ENCODE measurements at places on chromosomes 11 and 22.

GRCh38 chr11:94545264-94546161 lies 1.8 kb downstream of the FUT4 start:
- no peak for DNase-seq

GRCh38 chr22:23263651-23264555 lies 83.6 kb downstream of the BCR start:
- no peak for DNase-seq

DNA sequence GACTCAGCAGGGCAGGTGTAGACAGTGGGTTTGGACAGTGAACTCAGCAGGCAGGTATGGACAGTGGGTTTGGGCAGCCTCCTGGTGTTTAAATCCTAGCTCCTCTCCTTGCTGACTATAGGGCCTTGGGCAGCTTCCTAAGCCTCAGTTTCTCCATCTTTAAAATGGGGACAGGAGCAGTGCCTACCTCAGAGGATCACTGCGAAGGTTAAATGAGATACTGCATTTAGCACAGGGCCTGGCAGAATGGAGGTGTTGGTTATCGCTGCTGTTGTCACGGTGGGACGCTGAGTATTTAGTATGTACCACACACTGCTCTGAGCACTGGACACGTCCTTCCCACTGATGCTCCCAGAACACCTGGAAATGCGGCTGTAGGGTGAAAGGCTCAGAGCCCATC lies 14.4 kb upstream of the SCGB1A1 start:
- DNase-seq: no peak

- DNase-seq: no peak
These were observed 76.0 kb upstream of the WNT7B start for GRCh38 chr22:46052801-46053562.

GRCh38 chr22:27460591-27461347 lies 340.8 kb downstream of the MN1 start:
- DNase-seq: no peak

- DNase-seq: no peak
These were observed 58.5 kb upstream of the ANO1 start for GRCh38 chr11:70019576-70020011.

DNA sequence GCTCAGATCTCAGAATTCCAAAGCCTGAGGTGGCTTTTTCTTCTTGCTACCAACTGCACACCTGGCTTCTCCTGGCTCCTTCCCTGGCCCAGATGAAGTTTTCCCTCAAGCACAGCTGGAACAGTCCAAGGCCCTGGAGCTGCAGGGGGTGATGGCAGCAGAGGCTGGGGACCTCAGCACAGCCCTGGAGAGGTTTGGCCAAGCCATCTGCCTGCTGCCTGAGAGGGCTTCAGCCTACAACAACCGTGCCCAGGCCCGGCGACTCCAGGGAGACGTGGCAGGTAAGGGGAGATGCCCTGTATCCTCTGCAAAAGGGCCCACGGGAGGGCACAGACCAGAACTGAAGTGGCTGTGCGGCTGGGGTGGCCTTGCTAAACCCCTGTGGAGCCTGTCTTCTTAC lies 1.2 kb downstream of the TTC36 start:
- no peak for DNase-seq

- no peak for DNase-seq
These were observed 118.5 kb upstream of the APOA1 start for GRCh38 chr11:116955949-116956348.

DNA sequence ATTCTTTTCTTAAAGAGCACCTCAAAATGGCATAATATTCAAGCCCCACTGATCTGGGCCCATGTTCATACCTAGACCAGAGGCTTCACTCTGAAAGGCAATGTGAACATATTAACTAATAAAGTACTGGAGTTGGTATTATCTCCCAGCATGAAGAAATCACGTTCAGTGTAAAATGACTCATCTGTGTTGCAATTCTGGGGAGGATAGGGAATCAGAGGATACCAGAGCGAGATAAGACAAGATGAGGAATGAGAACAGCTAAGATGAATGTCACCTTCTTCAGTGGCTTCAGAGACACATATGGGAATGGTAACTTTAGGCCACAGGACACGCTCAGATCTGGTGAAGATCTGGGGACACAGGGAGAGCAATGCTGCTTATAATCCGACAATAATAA lies 121.1 kb downstream of the NTM start:
- DNase-seq: no peak

- DNase-seq: no peak
These were observed 655.9 kb upstream of the TENM4 start for GRCh38 chr11:80096736-80097135.

- DNase-seq: no peak
These were observed 54.5 kb downstream of the TRIM44 start for GRCh38 chr11:35717043-35717442.

DNA sequence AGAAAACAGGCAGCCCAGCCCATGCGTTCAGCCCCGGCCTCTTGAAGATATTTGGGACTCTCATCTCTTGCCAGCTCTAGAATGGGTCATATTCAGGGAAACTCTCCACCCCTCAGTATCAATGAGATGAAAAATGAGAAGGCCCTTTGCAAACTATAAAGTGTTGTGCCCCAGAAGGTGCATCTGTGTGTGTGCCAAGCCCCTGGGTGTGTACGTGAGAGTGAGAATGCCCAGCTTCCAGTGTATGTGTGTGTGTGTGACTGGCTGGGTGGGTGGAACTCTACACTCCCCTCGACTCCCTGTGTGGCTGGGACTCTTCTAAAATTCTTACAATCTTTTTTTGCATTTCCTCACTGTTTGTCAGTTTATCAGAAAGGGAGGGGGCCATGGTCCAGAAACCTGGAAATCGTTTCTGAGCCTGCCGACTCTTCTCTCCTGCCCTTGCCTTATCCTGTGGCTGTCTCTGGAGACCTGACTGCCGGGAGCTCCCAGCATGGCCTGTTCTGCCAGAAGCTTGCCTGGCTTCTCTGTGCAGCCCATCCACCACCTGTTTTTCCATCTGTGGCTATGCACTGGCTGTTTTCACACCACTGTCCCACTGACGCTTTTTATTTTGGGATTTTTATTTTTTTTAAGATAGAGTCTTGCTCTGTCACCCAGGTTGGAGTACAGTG lies 1.2 kb downstream of the P2RY6 start:
- no peak for DNase-seq

GRCh38 chr22:20580611-20581502 lies 73.4 kb downstream of the MED15 start:
- no peak for DNase-seq

DNA sequence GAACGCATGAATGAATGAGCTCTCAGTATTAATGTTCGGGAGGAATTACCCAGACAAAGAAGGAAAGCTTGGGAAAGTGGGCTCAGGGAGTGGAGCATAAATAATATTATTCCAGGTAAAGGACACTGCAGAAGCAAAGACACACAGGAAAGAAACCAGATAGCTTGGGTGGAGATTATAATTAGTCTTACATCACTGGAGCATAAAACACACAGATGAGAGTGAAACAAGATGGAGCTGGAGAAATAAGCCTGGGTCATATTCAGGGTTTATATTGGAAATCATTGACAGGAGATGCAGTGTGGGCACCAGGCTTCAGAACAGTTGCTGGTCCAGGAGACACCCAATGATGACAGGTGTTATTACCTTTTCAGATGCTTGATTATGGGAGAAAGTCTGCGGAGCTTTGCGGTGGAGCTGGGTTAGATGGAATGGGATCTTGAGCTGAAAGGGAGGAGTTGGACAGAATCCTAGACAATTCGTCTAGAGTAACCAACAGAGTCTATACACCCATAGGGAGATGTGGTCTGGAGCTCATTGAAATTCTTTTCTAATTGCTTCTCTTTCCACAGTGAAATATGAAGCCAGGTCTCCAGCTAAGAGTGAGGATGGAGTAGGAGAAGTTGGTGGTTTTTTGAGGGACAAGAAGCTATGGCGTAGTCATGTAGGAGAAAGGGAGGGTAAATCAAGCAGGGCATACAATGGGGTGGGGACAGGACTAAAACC lies 227.2 kb downstream of the FAM76B start:
- peak; percentile 38 for DNase-seq

- no peak for DNase-seq
These were observed 69.3 kb upstream of the OPCML start for GRCh38 chr11:133601641-133602040.

- no peak for DNase-seq
These were observed 107.0 kb downstream of the WNT7B start for GRCh38 chr22:45870011-45870410.

DNA sequence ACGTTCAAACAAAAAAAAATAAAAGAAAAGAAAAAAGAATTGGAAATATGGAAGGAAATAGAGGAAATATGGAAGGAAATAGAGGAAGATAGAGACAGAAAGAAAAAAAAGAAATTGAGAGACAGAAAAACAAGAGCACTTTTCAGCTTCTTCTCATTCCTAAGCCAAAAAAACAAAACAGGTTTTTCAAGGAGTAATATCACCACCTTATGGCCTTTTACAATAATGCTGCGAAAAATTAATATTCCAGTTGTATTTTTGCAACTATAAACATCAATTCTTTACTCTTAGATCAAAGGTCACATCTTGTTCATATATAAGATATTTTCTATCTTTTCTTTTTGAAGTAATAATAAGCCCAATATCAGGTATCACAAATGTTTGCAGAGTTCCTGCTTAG lies 328.3 kb downstream of the FAT3 start:
- DNase-seq: no peak

DNA sequence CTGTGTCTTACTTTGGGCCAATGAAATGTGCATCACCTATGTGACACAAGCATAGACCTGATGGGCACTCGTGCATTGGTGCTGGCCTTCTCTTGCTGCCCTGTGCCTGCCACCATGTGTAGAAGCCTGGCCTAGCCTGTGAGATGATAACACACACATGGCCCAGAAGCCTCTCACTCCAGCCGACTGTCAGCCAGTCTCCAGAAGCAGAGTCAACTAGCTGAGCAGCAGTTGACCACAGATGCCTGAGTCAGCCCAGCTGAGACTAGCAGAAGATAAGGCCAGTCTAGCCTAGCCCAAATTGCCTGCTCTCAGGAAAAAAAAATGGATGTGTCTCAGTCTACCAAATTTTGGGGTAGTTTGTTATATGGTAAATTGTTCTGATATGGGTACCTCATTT lies 46.2 kb downstream of the CSNK2A3 start:
- no peak for DNase-seq
